ENCODE measurements at places on chromosomes 13 and 19.

GRCh38 chr13:99311137-99311536 is 3.9 kb upstream of the GPR183 start:
- no peak for DNase-seq

DNA sequence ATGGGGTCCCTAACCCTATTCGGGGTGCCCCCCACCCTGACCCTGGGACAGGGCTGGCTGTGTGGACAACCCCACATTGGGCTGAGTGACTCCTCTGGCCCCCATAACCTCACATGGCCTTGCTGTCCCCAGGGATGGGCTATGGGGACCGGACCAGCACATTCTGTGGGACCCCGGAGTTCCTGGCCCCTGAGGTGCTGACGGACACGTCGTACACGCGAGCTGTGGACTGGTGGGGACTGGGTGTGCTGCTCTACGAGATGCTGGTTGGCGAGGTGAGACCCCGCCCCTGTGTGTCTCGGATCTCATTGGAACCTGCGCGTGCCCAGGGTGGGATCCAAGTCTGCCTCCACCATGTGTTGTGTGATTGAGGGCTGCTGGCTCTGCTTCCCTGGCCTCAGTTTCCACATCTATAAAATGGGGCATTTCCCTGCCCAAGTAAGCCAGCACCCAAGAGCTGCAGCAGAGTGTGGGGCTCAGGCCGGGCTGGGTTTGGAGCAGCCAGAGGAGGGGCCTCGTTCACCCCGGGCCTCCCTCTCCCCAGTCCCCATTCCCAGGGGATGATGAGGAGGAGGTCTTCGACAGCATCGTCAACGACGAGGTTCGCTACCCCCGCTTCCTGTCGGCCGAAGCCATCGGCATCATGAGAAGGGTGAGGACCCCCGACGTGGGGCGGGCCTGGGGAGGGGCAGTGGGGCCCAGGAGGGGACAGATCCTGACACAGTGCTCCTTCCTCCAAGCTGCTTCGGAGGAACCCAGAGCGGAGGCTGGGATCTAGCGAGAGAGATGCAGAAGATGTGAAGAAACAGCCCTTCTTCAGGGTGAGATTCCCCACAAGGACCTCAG is 4.9 kb downstream of the PTGER1 start:
- no peak for DNase-seq

- no peak for DNase-seq
Measured at GRCh38 chr19:49746206-49746958, 16.7 kb downstream of the TSKS start.

DNA sequence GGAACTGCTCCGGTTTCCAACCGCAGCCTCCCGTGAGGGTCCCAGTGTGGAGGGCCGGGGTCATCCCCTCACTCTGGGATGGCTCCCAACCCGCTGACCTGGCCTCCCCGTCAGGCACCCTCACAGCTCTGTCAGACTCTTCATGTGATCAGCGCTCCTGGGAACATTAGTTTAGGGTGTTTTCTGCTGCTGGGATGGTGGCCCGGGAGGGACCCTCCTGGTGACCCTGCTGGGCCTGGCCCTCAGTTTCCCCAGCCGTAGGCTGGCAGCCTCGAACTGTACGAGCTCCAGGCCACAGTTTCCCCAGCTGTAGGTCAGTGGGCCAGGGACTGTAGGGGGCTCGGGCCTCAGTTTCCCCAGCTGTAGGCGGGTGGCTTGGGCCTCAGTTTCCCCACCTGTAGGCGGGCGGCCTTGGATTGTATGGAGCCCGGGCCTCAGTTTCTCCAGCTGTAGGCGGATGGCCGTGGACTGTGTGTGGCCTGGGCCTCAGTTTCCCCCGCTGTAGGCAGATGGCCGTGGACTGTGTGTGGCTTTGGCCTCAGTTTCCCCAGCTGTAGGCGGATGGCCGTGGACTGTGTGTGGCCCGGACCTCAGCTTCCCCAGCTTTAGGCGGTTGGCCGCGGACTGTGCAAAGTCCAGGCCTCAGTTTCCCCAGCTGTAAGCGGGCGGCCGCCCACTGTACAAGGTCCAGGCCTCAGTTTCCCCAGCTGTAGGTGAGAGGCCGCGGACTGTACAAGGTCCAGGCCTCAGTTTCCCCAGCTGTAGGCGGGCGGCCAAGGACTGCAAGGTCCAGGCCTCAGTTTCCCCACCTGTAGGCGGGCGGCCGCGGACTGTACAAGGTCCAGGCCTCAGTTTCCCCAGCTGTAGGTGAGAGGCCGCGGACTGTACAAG is 1.3 kb upstream of the PTBP1 start:
- DNase-seq: no peak

DNA sequence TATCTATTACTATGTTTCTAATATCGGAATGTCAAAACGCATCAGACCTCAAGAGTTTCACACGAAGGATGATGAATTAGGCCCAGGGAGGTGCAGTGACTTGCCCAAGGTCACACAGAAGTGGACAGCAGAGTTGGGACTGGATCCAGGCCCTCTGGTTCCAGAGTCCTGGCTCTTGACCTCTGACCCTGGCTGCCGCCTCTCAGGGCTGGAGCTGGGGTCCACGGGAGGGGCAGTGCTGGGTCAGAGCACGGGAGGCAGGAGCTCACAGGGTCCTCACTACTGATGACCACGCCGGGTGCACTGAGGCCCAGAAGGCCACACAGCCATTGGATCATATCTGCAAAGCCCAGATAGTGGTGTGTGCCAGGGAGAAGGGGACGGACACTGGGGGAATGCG is 9.2 kb upstream of the ASPDH start:
- DNase-seq: no peak

- no peak for DNase-seq
Measured at GRCh38 chr13:81377921-81378320, 1037.0 kb upstream of the SPRY2 start.

Measured in AG08395 (cell line).